Upper lobe of right lung (tissue), 1 donor: ENCODE measurements at places on chromosomes 7 and 10. TPM values are rescaled to one million over a fixed set of nuclear protein-coding genes. Genes with fewer than 3 reads are reported as not detected.

DNA sequence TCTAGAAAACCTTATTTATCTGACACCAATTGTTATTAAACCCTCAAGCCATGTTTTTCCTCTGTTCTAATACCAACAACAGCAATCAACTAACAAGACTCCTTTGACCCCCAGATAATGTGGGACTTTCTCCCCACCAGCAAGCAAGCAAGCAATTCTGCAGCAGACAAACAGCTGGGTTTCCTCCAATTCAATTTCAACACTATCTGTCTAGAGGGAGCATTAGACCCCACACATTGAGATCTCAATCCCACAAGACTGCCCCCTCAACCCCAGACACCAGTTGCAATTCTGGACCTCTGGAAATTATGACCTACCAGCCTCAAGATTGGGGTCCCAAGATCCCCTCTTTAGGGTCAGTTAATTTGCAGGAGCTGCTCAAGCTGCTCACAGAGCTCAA, 89.4 kb upstream of the TMEM26 start:
- no peak for DNase-seq
- no peaks in the 10 kb centered on the region for H3K4me1 ChIP-seq
- H3K36me3 ChIP-seq = no peaks in the 10 kb centered on the region

DNA sequence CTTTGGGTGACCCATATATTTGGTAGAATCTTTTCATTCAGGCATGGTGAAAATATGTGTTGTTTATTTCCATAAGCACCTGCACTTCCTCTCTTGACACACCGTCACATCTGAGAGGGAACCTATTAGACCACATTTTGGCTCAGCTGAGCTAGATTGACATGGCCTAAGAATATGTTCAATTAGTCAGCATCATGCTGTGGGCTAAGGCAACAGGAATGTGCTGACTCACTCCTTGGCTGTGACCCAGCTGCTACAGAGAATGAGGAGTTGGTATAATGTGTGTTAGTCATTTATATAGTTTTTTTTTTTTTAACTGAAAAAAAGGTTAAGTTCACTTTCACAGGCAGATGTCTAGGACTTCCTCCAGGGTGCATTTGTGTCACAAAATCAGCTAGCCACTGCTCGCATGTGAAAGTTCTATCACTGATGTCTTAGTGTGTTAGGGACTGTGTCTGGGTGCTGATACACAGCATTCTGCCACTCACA, 180.6 kb downstream of the SEMA3E start:
- peak; percentile 69 for DNase-seq
- no peak overlapping the region for H3K27ac ChIP-seq
- no peaks in the 10 kb centered on the region for H3K36me3 ChIP-seq

GRCh38 chr7:112238852-112239610, 32.5 kb downstream of the ZNF277 start:
- no peaks in the 10 kb centered on the region for H3K4me1 ChIP-seq
- no peak overlapping the region for H3K27ac ChIP-seq
- no peaks in the 10 kb centered on the region for H3K27me3 ChIP-seq
- no peaks in the 10 kb centered on the region for H3K36me3 ChIP-seq

GRCh38 chr7:24834128-24834798, 77.0 kb upstream of the GSDME start:
- peaks cover 4% of the 10 kb centered on the region for H3K4me1 ChIP-seq
- H3K36me3 ChIP-seq = no peaks in the 10 kb centered on the region
- H3K27ac ChIP-seq = peak overlapping the region; percentile 17
- no peaks in the 10 kb centered on the region for H3K27me3 ChIP-seq

GRCh38 chr10:114173603-114173920, 441 bp downstream of the CCDC186 start:
- H3K36me3 ChIP-seq = peaks cover 5% of the 10 kb centered on the region
- H3K27ac ChIP-seq = peak overlapping the region; percentile 89
- DNase-seq = no peak
- peak overlapping the region; percentile 84 for H3K4me3 ChIP-seq

Gene ANKRD1
- total RNA-seq = 156 TPM

DNA sequence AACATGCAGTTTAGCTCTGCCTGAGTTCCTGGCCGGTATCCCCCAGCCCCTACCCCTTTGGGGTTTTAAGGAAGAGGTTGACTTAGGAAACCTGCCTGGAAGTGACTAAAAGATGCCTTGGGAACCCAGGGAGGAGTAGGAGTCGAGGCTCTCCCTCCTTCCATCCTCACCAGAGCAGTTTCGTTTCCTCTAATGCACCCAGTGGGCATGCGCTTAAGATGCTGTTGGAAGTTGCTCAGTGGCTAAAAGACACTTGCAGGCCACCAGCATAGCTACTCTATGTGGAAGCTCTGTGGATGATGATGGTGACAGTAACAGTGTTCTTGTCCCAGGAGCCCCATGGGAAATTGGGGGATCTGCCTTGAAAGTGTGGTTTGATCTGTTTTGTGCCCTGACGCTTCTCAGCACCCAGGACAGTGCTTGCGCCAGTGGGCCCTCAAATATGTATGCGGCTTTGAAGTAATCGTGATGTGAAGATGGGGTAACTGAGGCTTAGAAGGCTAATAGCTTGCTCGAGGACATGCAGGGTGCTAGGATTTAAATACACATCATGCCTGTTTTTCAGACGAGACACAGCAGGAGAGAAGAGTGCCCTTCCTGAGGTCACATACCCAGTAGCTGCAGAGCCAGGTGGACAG, 32.0 kb downstream of the TBATA start:
- peaks cover 3% of the 10 kb centered on the region for H3K4me1 ChIP-seq
- H3K4me3 ChIP-seq = no peak overlapping the region
- DNase-seq = peak; percentile 51
- H3K36me3 ChIP-seq = no peaks in the 10 kb centered on the region

GRCh38 chr10:124283949-124284250, 134.8 kb downstream of the OAT start:
- no peak overlapping the region for H3K4me3 ChIP-seq
- peak; percentile 20 for DNase-seq
- no peaks in the 10 kb centered on the region for H3K36me3 ChIP-seq

Gene ADAM8
- 20.3 TPM for total RNA-seq

Gene GRID1
- 3.0 TPM for total RNA-seq

Gene NACAD
- total RNA-seq = 2.3 TPM

DNA sequence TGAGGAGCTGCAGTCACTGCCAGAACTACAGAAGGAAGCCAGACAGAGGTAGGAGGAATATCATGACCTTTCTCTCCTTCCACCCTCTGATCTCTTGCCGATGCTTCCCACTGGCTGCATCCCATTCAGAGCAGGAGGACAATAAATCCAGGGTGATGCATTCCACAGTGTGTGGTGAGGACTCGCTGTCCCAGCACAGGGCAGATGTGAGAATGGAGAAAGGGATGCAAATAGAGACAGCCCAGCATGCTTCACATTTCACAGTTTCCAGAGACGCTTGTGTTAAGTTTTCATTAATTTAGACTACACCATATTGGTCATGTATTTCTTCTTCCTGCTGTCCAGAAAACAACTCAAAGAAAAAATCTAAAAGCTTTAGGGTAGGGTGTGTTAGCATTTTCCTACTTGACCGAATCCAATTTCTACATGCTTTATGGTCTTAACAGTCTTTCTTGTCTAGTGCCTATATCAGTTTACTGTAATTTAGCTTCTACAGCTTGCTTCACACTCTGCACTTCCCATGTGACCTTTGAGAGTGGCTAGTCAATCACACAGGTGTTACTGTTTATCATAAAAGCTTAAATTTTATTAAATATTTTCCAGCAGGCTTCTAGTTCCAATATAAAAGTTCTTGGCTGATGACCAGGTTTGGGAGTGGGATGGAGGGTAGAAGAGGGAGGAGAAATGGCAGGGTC, 155.6 kb downstream of the RAPGEF5 start:
- H3K27me3 ChIP-seq = no peaks in the 10 kb centered on the region
- H3K4me3 ChIP-seq = no peak overlapping the region
- H3K27ac ChIP-seq = no peak overlapping the region
- peaks cover 35% of the 10 kb centered on the region for H3K4me1 ChIP-seq

DNA sequence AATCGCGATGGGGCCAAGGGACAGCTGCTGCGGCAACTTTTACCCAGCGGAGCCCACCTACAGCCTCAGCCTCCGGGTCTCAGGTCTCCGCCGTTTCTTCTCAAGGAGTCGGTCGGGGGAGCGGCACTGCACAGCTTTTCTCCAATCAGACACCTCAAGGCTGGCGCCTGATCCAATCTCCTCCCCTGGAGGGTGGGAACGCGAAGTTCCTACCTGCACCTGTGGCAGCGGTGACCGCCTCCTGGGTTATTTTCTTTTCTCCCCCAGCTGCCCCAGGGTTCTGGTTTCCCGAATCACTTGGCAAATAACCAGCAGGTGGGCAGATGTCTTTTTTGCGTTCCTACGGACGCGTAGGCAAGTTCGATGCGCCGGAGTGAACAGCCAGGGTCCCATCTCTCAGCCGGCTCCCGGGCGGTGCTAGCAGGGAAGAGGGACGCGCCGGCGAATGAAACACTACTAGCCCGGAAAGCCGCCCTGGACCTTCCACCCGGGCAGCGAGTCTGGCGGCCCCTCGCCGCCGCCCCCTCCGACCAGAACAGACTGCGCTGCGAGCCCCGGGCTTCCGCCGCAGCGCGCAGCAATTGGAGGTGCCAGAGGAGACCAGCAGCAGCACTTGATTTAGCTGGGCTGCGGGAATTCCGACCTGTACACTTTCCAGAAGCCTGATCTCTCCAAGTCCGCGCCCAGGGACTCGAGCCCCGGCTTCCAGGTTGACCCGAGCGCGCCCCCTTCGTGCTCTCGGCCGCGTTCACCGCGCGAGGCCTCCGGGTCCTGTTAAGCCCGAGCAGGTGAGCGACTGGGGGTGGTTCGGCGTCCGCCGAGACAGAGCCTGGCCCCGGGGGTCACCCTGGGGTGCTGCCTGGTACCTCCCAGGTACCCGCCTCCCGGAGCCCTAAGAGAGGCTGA, at the start of gene PRR15:
Gene PRR15 (plus strand): TSS at position 246 of the 906 bp plus-strand sequence. CDS start 2,495 bp downstream, outside the sequence.
- no peak for DNase-seq
- H3K27me3 ChIP-seq = peaks cover 74% of the 10 kb centered on the region
- H3K4me1 ChIP-seq = peaks cover 35% of the 10 kb centered on the region
- no peak within 1 kb of the TSS for H3K27ac ChIP-seq
- no peaks in the 10 kb centered on the region for H3K36me3 ChIP-seq

Gene RELN
- total RNA-seq = 5.6 TPM

DNA sequence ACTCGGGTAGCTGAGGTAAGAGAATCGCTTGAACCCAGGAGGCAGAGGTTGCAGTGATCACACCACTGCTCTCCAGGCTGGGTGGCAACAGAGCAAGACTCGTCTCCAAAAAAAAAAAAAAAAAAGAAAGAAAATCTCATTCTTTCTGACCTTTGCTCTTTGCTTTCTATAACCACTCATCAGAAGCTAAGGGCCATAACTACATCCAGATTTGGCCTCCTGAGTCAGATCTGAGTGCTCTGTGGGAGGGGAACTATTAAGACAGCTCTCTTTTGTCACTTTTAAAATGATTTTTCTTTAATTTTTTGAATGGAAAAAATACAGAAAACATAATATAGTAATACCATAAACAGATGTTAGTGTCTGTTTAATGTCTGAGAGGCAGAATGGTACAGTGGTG, 210.1 kb downstream of the KIAA1217 start:
- H3K4me3 ChIP-seq = no peak overlapping the region
- no peaks in the 10 kb centered on the region for H3K27me3 ChIP-seq
- H3K27ac ChIP-seq = no peak overlapping the region
- peaks cover 11% of the 10 kb centered on the region for H3K4me1 ChIP-seq

- H3K27me3 ChIP-seq = no peaks in the 10 kb centered on the region
- H3K36me3 ChIP-seq = no peaks in the 10 kb centered on the region
- H3K27ac ChIP-seq = no peak overlapping the region
- DNase-seq = no peak
- H3K4me1 ChIP-seq = no peaks in the 10 kb centered on the region
- H3K4me3 ChIP-seq = no peak overlapping the region
These were observed 329.5 kb downstream of the CRPPA start for GRCh38 chr7:16091701-16092310.

DNA sequence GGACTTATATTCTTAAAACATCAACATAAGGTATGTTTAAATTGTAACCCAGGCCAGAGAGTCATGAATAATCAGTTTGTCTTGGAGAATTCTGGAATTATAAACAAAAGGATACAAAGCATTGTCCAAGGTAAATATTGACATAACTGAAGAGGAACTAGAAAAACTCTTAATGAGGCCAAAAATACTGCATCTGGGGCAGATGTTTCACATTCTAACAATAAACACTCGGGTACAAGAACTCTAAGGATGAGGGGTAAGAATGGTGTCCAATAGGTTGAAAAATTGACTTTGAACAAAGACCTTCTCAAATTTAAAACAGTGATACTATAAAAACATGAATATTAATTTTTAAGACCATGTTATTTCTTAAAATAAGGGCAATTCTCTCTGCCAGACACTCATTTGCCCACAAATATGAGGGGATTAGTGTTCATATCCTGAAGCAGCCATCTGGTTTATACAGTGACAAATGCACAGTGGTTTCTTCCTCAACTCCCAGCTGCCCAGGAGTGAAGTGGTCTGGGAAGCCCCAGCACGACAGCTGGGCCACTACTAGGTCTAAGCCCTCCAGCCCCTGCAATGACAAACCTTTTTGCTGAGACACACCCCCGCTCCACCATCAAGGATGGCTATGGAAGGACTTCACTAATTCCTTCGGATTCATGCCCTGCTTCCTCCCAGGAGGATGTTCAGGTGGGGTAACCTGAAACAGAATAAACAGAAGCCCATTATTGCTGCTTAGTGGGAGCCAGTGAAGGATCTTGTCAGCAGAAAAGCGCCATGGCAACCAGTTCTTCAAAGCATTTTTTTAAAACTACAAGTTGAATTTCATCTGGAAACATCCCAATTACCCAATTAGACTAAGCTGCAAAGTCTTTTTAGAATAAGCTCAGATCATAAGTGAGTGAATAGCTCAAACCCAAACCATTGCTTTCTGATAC, 107.5 kb upstream of the ARID5B start:
- DNase-seq = no peak
- H3K27me3 ChIP-seq = no peaks in the 10 kb centered on the region
- no peak overlapping the region for H3K4me3 ChIP-seq
- H3K36me3 ChIP-seq = no peaks in the 10 kb centered on the region
- no peak overlapping the region for H3K27ac ChIP-seq

DNA sequence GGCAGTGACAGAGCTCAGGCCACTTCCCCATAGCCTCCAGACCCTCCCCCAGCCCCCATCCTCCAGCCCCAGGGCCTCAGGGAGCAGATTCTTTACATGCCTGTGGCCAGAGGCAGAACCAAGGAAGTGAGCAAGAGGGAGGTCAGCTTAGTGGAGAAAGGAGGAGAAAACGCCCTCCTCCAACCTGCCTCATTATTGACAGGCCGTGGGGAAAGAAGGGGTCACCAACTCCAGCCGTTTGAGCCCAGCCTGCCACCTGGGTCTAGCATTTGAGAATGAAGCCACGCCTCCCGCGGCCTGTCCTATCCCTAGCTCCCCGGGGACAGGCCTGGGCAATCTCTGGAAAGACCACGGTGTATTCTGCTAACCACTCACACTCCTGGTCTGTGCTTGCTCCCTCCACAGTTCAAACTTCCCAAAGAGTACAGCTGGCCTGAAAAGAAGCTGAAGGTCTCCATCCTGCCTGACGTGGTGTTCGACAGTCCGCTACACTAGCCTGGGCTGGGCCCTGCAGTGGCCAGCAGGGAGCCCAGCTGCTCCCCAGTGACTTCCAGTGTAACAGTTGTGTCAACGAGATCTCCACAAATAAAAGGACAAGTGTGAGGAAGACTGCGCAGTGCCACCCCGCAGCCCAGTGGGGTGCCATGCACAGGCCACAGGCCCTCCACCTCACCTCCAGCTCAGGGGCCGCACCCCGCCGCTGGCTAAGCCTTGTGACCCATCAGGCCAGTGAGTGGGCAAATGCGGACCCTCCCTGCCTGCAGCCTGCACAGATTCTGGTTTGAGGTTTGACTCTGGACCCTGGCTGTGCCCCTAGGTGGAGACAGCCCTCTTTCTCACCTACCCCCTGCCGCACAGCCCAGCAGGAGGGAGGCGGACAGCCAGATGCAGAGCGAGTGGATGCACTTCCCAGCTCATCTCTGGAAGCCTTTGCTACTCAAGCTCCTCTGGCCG, 14.3 kb upstream of the TRIM8 start:
- H3K27ac ChIP-seq = peak overlapping the region; percentile 88
- H3K4me1 ChIP-seq = peaks cover 77% of the 10 kb centered on the region
- H3K27me3 ChIP-seq = no peaks in the 10 kb centered on the region
- H3K4me3 ChIP-seq = no peak overlapping the region
